ENCODE measurements at places on chromosomes 12 and 14.

DNA sequence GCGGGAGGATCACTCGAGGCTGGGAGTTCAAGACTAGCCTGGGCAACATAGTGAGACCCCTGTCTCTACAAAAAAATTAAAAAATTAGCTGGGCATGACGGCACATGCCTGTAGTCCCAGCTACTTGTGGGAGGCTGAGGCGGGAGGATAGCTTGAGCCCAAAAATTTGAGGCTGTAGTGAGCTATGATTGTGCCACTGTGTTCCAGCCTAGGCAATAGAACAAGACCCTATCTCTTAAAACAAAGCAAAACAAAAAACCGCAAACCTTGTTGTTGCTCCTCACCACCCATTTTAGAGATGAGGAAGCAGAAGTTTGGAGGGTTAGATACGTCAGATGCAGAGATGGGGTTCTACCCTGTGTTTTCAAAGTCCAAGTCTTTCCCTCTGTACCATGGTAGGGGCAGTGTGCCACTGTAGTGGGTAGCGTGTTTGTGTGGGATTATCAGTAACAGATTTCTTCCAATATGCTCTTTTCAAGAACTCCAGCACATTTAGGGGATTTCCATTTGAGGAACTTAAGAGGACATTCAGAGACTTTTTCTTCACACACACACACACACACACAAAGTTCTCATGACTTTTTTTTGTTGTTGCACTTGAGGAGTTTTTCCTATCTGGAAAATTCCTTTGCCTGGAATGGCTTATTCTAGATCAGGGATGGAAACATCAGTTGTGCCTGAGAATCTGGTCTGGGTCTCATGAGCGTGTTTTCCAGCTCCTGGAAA lies 186.5 kb downstream of the CHST11 start:
- no peak for DNase-seq

- no peak for DNase-seq
Observed at GRCh38 chr14:77083082-77083481, 15.0 kb upstream of the CIPC start.

GRCh38 chr12:24172031-24172772 lies 222.7 kb upstream of the SOX5 start:
- DNase-seq, result no peak

DNA sequence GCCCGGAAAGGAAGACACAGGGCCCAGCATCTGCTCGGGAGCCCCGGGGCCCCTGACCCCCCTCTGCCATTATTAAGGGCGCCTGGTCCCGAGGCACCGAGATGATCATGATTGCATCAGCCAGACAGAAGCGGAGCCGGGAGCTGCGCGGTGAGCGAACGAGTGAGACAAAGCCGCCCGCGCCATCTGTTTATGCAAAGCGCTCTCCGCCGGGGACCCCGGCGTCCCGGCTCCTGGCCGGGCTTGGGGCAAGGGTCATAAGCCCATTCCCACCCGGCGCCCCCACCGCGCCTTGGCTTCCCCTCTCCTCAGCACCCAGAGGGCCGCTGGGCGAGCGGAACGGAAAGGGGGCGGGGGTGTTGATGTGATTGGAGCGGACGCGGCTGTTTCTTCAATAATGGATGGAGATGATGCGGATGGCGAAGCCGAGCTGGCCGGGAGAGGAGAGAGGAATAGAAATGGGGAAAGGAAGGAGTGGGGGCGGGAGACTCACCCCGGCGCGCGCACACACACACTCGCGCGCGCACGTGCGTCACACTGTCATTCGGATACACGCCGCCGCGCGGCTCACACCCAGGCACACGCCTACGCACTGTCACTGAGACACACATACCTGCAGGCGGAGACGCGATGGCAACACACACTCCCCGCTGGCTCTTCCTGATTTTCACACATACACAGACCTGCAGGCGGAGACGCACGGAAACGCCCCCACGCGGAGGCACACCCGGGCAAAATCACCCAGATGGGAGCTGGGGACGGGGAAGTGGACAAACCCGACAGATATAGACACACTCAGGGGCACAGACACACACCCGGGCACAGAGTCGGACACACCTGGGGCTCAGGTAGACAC lies 10.7 kb downstream of the STAC3 start:
- DNase-seq, result peak; percentile 72

DNA sequence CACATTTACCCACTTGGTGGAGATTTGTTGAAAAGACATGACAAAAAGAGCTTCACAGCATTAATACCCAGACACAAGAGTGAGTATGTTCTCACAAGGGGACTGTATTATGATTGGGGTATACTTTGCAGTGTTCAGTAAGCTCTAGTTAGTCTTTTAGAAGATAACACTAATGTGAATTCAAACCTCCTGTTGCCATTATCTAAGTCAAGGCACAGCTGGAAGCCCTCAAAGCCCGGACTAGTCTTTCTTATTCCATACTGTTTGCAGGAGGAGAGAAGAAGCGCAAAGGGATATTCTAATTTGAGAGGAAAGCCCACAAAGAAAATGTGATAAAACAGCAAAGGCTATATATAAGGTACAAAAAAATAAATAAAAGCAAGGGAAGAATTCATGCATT lies 445.9 kb downstream of the SOX5 start:
- DNase-seq, result no peak

DNA sequence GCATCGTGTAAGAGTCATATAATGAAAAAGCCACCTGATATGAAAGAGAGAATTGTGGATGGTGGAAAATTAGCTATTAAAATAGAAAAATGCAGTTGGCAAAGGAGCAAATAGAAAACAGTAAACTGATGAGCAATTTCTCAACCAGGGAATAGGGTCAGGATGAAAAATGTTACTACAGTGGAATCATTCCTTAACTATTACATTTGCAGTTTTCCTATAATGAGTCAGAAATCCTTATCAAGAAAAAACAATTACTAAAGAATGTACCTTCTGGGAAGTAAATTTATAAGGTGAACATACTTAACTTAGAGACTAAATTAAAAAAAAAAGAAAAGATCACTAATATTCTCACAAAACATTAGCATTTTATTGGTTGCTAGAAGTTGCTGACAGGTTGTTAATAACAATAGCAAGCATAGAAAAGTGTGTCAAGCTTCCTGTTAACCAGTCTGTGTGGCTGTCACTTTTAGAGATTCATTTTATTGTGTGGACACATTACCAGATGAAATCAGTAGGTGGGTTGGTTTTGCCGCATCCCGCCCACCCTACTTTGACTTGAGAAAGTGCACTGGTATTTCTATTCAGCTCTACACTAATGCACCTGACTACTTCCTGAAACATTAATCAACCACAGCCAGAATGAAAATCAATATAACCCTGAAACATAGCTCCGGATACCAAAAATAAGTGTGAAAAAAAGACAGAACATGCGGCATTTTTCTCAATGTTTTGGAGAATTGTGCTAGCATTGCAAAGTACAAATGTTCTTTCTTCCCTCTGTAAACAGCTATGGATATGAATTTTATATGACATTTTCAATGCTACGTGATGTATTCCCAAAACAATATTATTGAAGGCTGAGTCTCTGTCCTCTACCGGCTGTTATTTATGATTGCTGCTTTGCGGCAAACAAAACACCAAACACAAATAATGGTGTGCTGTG lies 576.7 kb downstream of the SLC16A7 start:
- DNase-seq, result no peak

GRCh38 chr12:14264778-14265177 lies 100.7 kb upstream of the ATF7IP start:
- DNase-seq, result no peak

DNA sequence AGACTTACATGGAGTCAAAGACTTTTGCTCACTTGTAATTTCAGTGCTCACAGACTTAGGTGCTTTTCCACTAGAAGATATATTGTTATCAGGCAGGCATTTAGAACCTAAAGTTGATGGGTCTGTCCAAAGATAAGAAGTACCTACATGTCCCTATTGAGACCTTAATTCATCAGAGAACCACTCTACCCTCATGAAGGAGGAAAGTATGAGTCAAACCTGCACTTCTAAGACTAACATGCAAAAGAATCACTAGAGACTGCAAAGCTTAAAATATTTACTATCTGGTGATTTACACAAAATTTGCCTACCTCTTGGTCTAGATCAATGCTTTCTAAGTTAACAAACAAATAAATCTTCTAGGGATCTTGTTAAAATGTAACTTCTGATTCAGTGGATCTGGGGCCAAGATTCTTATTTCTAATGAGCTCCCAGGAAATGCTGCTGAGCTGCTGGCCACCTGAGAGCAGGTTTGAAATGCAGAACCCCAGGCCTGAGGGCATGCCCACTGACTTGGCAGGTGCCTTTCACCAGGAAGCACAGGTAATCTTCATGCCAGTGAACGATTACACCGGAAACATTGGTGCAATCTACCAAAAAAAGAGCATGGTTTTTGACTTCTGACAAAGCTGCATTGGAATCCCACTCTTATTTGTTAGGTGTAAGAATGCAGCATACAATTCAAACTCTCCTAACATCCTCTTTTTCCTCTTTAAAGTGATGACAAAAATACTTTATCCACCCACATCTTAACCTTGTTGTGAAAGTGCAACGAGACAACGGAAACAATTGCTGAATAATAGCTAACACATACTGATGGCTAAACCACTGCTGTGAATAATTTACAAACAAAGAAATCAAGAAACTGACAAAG lies 214.2 kb downstream of the ADAMTS20 start:
- no peak for DNase-seq

- no peak for DNase-seq
Observed at GRCh38 chr12:94644141-94644979, 6.0 kb downstream of the TMCC3 start.

DNA sequence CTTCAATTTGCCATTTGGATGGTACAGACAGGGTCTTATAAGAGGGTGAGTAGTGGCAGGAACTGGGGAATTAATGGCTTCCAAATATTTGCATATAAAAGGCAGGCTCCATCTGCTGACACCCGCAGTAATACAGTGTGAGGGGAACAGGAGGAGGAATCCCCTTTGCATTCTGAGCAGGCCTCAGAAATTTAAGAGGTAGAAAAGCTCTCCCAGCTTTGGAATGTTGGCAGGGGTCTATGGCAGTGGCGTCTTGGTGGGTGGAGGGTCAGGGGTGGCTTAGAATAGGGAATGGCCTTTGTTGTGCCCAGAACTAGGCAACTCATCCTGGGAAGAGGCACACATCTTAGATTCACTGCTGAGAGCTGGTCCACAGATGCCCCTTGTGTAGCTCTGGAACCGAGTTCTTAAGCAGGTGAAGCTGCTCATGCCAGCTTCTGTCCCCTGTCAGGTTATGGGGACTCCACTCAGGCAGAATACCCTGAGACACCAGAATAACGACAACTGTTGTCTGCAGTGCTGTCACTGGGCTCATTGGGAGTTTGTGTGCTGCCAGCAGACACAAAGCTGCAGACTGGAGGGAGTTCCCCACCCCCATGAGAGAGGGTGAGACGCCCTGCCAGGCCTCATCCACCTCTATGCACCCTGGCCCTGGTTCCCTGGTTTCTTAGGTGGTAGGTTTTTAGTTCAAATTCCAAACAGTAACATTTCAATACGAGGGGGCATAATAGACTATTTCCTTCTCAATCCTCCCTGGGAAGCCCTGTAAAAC lies 190.2 kb downstream of the MON2 start:
- no peak for DNase-seq

- no peak for DNase-seq
Observed at GRCh38 chr14:51750542-51750941, 98.8 kb downstream of the FRMD6 start.

DNA sequence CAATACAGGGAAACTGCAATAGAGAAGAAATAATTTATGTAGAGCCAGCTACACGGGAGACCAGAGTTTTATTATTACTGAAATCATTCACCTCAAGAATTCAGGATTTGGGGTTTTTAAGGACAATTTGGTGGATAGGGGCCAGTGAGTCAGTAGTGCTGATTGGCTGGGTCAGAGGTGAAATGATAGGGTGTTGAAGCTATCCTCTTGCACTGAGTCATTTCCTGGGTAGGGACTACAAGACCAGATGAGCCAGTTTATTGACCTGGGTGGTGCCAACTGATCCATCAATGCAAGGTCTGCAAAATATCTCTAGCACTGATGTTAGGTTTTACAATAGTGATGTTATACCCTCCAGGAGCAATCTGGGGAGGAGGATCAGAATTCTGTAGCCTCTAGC lies 486.3 kb downstream of the LRIG3 start:
- no peak for DNase-seq

DNA sequence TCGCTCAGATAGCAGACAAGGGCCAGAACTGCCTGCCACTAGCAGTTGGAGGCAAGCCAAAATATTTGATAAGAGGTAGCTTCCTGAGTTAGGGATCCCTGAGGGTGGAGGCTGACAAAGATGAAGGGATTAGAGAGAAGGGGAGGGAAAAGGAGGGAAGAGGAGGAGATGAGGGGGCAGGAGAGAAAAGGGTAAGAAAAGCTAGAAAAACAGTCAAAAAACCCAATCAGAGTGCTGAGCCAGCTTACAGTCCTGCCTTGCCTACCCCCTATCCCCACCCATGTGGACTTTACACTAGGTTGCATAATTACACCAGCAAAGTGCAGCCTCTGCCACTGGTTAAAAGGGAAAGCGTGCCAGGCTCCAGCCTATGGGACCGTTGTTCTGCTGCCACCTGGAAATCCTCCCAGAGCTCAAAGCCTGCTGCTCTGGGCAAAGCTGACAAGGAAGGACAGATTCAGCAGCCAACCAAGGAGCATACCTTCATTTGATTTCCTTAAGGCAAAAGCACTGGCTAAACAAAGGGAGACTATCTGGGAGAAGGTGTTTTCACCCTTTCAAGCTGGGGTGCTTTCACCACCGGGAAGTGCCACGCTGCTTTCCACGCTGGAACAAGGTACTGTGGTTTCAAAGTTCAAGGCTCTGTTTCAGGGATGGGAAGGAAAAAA lies 3.8 kb upstream of the NUMB start:
- no peak for DNase-seq

DNA sequence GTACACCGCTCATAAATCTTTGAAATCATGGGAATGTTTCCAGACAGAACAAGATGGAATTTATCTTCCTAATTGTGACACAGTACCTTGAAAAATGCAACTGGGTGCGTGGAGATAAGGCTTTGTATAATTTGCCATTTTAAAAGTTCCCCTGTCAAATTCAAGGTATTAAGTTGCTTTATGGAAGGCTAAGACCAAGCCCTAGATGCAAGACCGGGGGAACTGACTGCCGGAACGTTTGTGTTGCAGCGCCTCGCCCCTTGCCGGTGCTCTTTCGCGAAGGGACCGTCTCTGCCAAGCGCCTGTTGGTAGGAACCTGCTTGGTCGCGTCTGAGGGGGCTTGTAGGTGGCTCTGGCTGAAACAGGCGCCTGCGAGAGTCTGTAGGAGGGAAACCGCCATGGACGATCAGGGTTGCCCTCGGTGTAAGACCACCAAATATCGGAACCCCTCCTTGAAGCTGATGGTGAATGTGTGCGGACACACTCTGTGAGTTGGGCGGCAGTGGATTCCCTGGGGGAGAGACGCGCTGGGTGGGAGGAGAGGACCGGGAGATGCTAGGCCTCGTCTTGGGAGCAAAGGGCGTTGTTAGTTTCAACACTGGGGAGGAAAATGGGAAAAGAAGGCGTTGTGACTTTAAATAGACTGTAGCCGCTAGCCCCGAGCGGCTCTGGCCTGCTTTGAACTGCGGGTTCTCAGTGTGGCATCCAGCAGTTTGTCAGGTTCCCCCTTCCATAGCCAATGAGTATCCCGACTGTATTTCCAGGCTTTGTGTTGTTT lies at the start of gene MNAT1:
Gene MNAT1, plus strand, starts transcription at position 297 of the 778 bp plus-strand sequence. Its CDS starts 102 bp downstream, at position 399.
- DNase-seq, result peak; percentile 74

- DNase-seq, result no peak
Observed at GRCh38 chr14:27320261-27320660, 722.4 kb upstream of the NOVA1 start.
